ENCODE measurements at places on chromosomes 5 and 9.
A peak's percentile ranks its signal among the peaks of the same experiment; 100 is the strongest.

DNA sequence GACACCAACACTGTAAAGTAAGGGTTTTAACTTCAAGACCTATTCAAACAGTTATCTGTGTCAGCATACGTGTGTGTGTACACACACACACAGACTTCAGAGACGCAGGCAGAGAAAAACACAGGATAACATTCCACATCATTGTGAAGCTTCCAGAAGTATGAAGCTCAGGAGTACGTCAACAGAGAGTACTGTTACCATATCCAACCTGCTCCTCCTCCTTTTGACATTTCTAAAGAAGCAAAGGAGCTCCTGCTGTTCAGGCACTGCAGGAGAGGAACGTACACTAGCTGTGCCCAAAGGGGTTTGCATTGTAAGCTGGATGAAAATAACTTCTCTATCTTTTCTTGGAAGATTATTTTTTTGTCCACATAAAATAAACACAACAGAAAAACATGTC is 180.7 kb downstream of the MEF2C start:
- DNase-seq: no peak

DNA sequence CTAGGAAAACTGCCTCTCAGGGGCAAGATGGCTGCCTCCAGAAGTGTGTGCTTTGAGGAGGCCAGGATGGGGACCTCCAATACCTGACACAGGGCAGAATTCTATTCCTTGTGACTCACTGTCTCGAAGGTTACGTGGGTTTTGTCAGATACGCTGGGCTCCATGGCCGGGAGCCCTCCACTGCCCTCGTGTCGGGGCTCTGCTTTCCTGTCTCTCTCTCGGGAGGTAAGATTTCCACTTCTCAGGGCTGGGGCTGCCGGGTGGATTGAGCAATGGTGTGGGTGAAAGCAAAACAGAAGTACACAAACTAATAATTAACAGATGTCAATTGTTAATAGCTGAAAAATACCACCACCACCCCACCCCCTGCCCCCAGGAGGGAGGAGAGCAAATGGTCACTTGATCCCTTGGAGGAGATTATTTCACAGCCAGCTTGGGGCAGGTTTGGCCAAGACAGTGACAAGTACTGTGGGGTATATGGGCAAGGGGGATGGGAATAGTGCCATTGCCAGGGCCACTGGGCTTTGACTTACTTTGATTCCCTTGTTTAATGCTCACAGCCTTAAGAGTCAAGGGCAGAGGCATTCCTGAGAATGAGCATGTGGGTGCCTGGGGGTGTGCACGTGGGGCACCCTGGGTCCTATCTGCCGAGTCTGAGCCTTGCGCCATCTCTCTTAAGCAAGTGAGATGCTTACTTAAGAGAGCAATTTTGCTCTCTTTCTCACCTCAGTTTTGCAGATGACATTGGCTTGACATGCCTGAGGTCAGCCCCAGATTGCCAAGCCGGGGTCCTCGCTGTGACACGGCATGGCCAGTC is 28.8 kb upstream of the DAB2IP start:
- DNase-seq: peak; percentile 50

DNA sequence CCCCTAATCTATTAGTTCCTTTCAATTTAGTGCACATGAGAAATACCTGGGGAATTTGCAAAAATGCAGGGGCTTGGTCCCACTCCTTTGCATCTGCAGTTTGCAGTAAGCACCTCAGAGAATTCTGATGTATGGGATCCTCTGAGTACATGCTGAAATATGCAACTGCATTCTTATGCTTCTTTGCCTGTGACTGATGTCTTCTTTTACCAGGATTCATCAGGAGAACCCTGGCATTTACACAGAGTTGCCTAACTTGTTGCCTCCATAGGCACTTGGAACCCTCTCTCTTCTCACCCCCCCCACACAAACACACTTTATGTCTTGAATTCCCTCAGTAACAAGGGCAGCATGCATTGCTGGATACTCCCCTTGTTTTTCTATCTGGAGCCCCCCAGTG is 173.1 kb downstream of the KDM4C start:
- peak; percentile 67 for DNase-seq

GRCh38 chr5:67897431-67897830 is 318.1 kb upstream of the PIK3R1 start:
- peak; percentile 31 for DNase-seq

DNA sequence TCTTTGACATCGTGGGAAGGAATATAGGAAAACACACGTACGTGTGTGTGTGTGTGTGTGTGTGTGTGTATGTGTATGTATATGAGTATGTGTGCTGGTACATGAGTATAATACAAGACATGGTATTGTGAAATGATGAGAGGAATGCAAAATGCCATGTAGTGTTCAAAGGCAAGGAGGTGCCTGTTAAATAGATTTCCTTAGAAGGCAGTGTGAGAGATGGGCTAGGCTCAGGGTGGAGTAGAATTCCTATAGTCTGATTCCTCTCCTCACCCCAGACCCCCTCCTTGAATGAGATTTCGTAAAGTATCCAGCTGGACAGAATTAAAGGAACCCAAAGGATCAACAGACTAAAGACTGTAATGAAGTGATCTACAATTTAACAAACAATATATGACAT is 11.1 kb downstream of the GPR21 start:
- peak; percentile 52 for DNase-seq

GRCh38 chr5:135026645-135027265 is 7.3 kb downstream of the PITX1 start:
- no peak for DNase-seq

- no peak for DNase-seq
Observed at GRCh38 chr9:114657705-114658104, at the start of gene TEX53. Gene TEX53, minus strand, starts transcription at chr9:114657805. Its CDS starts 31 bp downstream, at chr9:114657774.

- no peak for DNase-seq
Observed at GRCh38 chr9:136402067-136402466, 2.1 kb upstream of the SNAPC4 start.

GRCh38 chr5:60262576-60263295 is 369.2 kb upstream of the PDE4D start:
- no peak for DNase-seq

DNA sequence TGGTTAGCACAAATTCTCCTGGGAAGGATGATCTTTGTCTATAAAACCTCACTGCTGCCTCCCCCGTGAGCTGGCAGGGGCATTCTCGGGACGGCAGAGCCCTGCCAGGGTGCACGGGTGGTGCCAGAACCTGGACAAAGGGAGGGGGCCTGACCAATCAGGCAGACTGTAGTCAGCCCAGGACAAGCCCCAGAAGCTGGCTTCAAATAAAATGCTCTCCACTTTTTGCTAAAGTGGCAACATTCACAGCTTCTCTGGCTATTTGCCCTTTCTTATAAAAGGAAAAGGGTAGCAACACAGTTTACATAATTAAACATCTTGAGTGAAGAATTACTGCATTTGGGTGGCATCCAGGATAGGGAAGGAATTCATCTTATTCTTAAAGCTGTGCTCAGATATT is 14.4 kb downstream of the IL9 start:
- no peak for DNase-seq

DNA sequence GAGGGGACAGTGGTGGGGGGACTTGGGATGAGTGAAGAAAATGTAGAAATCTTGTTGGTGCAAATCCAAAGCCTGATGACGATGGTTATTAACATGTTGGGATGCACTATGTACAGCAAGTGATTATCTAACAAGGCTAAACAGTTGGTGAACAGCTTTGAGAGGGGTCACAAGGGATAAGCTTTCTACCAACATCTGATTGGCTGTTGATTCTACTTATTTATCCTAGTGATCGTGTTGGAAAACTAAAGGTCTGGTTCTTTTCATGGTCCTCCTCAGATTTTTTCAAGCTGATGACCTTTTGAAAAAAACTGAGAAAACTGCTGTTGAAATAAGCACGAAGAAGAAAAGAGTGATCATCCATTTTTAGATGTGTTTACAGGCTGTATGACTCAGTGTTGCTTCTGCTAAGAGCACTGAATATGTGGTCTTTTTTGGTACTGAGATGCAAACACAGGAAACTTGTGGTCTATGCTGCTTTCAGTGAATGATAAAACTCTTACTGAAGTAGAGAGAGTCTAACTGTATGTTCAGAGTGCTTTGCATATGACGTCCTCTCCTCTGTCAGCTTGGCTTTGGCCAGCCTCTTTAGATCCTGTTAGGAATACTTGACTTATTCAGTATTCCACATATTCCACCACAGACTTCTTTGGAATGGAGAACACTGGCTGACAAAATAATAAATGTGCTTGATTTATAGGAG is 174.8 kb downstream of the SLF1 start:
- peak; percentile 85 for DNase-seq

- DNase-seq: peak; percentile 79
Observed at GRCh38 chr5:173615884-173616576, 420 bp downstream of the BOD1 start.

- DNase-seq: peak; percentile 90
Observed at GRCh38 chr9:112867275-112867991, 23.2 kb downstream of the SLC46A2 start.

DNA sequence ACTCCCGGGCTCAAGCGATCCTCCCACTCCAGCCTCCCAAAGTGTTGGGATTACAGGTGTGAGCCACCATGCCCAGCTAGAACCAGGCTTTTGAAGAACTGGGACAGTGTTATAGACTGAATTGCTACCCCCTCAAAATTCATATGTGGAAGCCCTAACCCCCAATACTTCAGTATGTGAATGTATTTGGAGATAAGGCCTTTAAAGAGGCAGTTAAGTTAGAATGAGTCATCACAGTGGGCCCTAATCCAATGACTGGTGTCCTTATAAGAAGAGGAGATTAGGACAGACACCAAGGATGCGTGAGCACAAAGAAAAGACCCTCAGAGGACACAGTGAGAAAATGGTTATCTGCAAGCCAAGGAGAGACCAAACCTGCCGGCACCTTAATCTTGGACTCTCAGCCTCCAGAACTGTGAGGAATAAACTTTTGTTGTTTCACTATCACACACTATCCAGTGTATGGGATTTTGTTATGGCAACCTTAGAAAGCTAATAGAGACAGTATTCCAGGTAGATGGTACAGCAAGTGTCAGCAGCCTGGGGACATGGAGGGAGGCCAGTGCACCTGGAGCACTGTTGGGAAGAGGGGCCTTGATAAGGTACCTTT is 31.4 kb upstream of the ERGIC1 start:
- DNase-seq: peak; percentile 80

GRCh38 chr5:39714036-39714698 is 289.4 kb upstream of the DAB2 start:
- DNase-seq: peak; percentile 78

DNA sequence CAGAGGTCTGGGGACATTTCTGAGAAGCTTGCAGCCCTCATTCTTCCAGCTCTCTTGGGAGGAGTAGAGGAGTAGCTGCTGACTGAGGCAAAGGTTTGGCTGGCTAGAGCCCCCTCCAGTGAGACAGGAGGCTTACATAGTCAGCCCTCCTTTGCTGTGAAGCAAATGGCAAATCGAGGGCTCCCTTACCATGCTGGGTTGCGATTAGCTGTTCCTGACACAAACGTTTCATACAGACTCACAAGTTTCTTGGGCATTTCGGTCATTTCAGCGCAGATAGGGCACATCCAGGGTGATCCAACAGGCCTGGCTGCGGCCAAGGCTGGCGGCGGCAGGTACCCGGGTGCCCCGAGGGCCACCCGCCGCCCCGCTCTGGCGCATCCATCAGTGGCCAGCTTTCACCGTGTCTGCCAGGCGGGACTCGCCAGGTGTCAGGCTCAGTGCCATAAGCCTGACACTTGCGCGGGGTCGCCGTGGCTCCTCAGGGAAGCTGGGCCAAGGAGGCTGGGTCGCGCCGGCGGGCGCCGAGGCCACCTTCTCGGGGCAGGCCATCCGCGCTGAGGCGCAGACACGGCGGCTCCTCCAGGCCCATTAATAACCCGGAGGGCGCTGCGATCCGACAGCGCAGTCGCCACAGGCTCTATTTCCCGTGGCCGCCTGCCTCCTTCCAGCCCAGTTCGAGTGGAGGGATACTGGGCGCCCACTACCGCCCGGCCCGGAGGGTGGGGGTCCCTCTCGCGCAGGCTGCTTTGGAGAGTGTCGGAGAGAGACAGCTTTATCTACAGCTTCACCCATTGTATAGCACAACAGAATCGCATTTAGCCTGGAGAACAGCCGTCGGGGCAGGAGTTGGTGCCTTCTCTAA is 9.1 kb downstream of the PRDM6 start:
- no peak for DNase-seq

DNA sequence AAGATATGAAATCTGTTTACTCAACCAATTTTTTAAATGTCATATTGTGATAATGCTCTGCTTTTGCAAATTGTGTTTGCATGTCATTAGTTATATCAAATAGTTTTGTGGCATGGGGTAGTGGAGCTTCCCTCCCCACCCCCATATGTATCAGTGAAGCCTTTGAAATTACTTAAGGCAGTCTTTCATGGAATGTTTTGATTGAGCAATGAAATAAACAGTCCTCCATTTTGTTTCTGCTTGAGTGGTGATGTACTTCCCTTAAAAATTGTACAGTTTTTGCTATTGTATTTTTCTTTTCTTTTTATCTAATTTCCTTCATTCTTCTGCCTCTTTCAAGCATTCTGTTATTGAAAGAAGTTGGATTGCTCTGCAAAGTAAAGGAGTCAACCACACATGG is 3.5 kb downstream of the SOWAHA start:
- DNase-seq: no peak

GRCh38 chr9:88828018-88828417 is 163.2 kb upstream of the S1PR3 start:
- DNase-seq: no peak

DNA sequence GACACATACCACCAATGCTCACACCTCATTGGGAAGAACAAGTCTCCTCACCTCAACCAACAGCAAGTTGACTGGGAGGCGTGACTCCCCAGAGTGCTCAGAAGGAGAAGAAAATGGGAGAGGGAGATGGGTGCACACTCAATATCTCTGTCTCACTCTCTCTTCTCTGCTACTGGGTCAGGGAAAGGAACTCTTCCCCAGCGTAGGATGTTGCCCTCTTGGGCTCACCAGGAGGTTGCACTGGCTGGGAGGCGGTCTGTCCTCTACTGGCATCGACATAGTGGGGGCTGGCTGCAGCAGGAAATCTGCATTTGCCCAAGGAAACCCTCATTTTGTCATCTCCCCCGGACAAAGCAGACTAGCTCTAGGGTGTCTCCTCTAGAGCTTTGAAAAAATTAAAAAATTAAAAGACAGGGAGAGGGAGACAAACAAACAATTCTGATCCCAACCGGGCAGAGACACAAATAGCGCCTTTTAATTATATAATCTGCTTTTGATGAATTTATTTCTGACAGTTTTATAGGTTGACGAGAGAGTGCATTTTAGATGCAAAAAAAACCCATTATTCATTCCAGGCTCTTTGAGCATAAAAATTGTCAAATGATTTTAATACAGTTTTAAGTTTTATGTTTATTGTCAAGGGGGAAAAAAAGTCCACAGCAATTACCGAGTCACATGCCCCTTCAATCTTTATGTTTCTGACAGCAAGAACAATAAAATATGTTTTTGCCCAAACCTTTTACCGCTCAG is 179.3 kb upstream of the MVB12B start:
- DNase-seq: no peak

- DNase-seq: no peak
Observed at GRCh38 chr5:14114615-14115251, 28.4 kb upstream of the TRIO start.

- DNase-seq: no peak
Observed at GRCh38 chr5:146344155-146345118, 5.8 kb downstream of the POU4F3 start.

GRCh38 chr9:93124793-93125192 is 9.3 kb downstream of the NINJ1 start:
- no peak for DNase-seq
